ENCODE measurements at places on chromosomes 1 and 21. TPM values are rescaled to one million over a fixed set of nuclear protein-coding genes. Genes with fewer than 3 reads are reported as not detected.

NBL1 gene
- total RNA-seq, result 33.0 TPM

GRCh38 chr1:238223076-238223640 lies 332.4 kb upstream of the ZP4 start:
- DNase-seq, result no peak

DNA sequence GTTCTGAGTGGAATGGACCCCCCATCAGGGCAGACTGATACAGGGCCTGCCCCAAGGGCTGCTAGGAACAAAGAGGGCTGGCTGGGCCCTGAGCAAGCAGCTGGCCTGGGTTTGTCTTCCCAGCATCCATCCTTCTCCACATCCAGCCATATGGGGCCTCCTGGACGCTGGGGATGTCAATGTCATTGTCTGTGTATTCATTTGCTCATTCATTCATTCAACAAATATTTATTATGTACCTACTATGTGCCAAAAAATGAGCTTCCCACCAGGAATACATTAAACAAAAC lies 15.6 kb upstream of the ECE1 start:
- no peak for DNase-seq

DNA sequence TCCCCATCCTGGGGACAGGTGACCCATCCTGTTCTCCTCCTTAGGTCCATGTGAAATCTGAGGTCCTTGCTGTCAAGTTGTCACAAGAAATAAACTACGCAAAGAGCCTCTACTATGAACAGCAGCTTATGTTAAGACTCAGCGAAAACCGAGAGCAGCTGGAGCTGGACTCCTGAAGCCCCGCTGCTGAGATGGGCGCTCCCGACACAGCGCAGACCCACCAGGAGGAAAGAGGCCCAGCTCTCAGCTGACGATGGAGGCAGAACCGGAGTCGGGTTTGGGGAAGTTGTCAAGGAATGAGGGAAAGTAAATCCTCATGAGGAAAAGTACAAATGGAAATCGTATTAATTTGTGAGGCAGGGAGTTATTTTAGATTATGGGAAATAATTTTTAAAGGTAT lies 109.2 kb downstream of the DHRS3 start:
- DNase-seq, result no peak

- DNase-seq, result no peak
These were observed 90.7 kb downstream of the CDC7 start for GRCh38 chr1:91591175-91591974.

Data from frontal cortex (tissue), 4 donors.